Activated naive CD4-positive, alpha-beta T cell treated with anti-CD3 and anti-CD28 coated beads for 36 hours (primary cell): ENCODE measurements at places on chromosomes 7 and 10. TPM values are rescaled to one million over a fixed set of nuclear protein-coding genes. Genes with fewer than 3 reads are reported as not detected.
A peak's percentile ranks its signal among the peaks of the same experiment; 100 is the strongest.

GRCh38 chr10:34786464-34786863, 28.6 kb downstream of the PARD3 start:
- DNase-seq = no peak
- H3K4me3 ChIP-seq = no peak overlapping the region
- no peaks in the 10 kb centered on the region for H3K36me3 ChIP-seq
- no peaks in the 10 kb centered on the region for H3K4me1 ChIP-seq

Gene HECW1
- not detected for total RNA-seq

Gene TMEM196
- total RNA-seq = not detected

Gene LIPF
- not detected for total RNA-seq

Gene PPP1R9A
- total RNA-seq = not detected

Gene CLDN3
- total RNA-seq = not detected

DNA sequence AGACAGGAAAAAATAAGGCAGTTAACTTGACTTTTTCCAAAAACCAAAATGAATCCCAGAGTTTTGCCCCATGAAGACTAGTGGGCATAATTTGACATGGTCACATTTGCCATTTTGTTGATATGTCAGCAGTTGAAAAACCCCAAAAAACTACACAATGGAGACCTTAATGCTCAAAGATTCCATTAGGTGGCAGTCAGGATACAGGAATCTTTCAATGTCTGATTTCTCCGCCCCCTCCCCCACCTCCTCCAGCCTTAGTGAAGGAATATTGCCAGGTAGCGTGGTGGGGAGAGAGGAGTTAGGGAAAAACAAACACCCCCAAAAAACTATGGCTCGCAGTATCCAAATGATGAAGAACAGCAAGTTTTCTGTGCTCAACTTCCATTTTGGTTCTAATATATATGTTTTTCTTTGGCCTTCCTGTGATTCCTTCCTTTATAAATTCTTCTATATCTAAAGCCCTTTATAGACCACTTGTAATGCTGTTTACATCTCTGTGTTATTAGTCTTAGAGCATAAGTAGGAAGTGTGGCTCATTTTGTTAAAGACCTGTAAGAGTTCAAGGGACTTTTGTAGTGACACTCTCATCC, 6.7 kb upstream of the SMNDC1 start:
- peak; percentile 61 for DNase-seq
- H3K27me3 ChIP-seq = no peaks in the 10 kb centered on the region
- no peak overlapping the region for H3K27ac ChIP-seq
- H3K4me3 ChIP-seq = no peak overlapping the region
- H3K4me1 ChIP-seq = peaks cover 28% of the 10 kb centered on the region

- DNase-seq = no peak
- H3K27me3 ChIP-seq = no peaks in the 10 kb centered on the region
- H3K27ac ChIP-seq = no peak overlapping the region
These were observed 43.6 kb upstream of the TNPO3 start for GRCh38 chr7:129098409-129099084.

DNA sequence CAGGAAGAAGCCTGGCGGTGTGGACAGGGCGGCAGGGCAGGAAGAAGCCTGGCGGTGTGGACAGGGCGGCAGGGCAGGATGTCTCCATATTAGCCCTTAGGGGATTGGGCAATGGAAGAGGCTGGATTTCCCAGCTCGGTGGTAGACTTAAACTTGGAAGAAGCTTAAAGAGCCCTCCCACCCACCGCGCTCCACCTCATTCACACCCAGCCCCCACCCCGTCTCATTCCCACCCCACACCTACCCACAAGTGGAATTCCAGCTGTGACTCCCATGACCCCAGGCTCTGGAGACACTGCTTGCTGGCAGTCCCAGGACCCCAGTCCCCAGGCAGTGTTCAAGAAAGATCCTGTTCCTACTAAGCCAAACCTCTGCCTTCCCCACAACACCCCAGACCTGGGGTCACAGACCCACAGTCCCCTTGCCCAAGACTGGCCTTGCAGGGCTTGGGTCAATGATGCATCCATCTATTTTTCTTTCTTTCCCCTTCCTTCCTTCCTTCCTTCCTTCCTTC, 34.0 kb downstream of the SPDYE6 start:
- H3K4me3 ChIP-seq = no peak overlapping the region
- no peaks in the 10 kb centered on the region for H3K36me3 ChIP-seq
- no peaks in the 10 kb centered on the region for H3K4me1 ChIP-seq
- peaks cover 2% of the 10 kb centered on the region for H3K27me3 ChIP-seq
